Activated CD4-positive, alpha-beta T cell treated with anti-CD3 and anti-CD28 coated beads, Interleukin-2, amount 50 U/mL, for 16 hours (primary cell): ENCODE measurements at places on chromosomes 2 and 18.

- DNase-seq = no peak
These were observed 11.7 kb downstream of the GEMIN6 start for GRCh38 chr2:38789691-38790090.

DNA sequence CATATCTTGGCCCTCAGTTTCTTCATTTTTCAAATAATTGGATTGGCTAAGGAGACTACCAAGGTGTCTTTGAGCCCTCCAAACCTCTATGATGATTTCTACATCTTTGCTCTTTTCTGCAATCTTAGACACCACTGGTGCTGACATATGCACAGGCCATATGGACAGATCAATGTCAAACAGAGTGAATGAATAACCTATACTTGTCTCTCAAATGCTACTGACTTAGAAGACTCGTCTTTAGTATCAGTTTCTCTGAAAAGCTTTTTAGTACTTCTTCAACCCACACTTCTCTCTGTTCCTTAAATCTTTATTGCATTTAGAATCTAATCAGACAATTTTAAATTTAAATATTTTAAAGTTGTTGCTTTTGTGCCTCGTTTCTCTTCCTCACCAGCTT, 258.2 kb downstream of the LTBP1 start:
- no peak for DNase-seq

DNA sequence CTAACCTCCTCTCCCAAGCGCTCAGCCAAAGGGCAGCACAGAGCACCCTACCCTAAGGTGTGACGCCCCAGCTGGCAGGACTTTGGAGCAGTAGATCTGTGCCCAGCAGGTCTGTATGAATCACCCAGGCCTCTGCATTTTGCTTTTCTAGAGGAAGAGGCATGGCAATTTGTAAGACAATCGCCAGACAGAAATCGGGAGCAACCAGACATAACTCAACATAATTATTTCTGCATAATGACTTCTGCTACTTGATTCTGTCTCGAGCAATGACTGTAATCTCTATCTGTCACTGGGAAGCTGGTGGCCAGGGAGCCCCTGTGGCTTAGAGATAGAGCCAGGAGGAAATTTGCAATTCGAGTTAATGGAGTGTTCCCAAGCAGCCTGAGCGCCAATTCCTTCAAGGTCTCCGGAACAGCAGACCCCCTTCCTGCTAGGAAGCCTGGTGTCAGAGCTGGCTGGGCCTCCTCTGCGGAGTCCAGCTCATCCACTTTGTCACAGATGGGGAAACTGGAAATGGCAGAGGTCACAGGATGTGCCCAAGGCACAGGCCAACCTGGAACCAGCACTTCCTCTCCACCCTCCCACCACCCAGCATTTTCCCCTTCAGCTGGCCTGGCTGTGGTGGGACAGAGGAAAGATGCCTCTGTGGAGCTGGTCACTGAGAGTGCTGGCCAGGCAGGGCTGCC, 55.0 kb downstream of the ODC1 start:
- DNase-seq = no peak

DNA sequence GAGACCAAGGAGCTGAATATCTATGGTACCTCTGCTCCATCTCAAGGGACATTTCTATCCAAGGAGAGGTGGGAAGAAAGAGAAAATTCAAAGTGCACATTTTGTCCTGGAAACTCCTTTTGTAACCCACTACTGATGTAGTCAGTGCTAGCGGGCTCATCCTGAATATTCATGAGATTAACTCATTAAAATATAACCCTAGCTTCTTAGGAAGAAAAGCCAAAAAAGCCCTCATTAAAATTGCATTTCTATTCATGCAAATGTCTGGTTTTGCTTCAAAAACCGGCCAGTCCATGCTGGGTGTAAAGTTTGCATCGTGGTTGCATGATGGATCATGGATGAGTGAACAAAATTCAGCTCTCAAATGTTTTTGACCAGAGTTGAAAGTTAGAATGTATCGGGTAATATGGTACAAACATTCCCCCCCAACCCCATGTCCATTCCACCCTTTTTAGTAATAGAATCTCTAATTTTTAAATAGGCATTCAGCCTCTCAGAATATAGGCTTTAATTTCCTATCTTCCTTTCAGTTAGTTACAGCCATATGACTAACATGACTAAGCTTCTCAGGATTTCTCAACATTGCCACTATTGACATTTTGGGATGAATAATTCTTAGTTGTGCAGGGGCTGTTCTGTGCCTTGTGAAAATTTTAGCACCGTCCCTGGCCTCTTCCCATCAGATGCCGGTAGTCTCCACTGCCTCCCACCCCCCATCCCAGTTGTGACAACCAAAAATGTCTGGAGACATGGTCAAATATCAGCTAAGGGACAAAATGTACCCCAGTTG, 104.2 kb upstream of the RND3 start:
- DNase-seq = no peak

DNA sequence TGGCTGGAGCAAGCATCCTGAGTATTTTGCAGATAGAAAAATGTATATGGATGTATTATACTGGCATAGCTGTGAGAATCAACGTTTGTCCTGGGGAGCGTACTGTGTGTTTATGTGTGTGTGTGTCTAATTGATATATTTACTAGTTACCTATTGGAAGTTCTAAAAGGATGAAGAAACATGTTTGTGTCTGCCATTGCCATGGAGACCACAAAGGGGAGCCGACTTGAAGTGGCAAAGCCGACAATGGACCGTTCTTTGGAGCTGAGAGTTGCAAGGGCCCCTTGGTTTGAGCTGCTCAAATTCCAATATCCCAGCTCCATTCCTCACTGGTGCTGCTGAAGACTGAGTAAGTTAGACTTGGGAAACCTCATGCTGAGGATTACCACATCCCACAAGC, 14.3 kb upstream of the SLC25A52 start:
- no peak for DNase-seq

DNA sequence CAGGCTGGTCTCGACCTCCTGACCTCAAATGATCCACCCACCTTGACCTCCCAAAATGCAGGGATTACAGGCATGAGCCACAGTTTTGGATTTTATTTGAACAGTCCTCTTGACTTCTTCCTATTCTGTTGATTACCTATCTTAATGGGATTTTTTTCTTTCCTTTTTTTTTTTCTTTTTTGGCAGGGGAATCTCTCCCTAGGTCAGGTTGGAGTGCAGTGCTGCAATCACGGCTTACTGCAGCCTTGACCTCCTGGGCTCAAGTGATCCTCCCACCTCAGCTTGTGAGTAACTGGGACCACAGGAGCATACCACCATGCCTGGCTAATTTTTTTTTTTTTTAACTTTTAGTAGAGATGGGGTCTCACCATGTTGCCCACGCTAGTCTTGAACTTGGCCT, 2.8 kb downstream of the MTHFD2 start:
- no peak for DNase-seq

DNA sequence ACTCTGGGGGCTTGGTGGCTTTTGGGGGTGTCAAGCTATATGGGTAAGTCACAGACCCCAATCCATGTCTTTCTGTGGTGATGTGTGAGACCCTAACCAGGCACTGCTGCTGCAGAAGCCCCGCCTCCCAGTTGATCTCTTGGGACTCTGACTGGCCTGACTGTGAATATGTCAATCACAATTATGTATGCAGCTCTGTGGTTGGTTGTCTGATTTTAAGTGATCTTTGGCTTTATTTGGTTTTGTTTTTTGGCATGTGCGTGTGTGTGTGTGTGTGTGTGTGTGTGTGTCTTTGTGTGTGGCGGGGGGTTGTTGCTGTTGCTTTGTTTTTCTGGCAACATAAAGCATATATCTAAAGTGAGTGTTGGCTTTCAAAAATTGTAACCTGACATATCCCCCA, 78.5 kb upstream of the GLS start:
- DNase-seq = no peak

GRCh38 chr2:118242216-118242615, 153.9 kb downstream of the INSIG2 start:
- DNase-seq = no peak

DNA sequence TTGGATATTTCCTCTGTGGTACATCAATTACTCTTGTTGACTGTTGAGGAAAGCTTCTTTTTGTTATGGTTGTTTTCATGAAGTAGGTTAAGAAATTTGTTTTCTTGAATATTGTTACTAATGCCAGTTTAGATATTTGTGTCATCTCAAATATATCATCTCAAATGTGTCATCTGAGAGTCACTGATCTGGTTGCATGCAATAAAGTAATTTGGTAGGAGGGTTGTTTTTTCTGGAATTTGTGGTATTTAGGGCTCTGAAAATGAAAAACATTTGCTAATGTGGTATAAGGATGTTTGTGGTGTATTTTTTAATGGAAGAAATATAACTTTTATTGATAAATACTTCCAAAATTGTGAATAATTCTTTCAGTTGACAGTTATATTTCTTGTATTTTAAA, 117.7 kb downstream of the GREB1L start:
- DNase-seq = no peak

GRCh38 chr2:241636182-241637017, 558 bp downstream of the THAP4 start:
- peak; percentile 39 for DNase-seq

- no peak for DNase-seq
These were observed 39.5 kb upstream of the NRP2 start for GRCh38 chr2:205642599-205643356.

- no peak for DNase-seq
These were observed 118.8 kb upstream of the PPP1CB start for GRCh38 chr2:28632791-28633190.

DNA sequence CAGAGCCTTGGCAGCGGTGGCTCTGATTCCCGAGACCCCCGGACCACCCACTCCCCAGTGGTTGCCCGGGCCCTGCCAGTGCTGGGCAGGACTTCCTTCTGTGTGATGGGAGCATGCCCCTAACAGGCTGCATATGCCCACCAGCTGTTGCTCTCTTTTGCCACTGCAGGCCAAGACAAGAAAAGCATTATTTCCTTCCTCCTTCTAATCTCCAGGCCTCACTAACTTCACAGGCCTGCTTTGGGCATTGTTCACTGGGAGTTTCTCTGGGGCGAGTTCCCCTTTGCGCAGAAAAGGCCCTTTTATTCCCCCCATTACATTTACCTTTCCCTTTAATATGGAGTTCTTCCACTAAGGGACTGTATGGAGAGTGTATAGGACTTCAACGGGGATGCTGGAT, 249.1 kb upstream of the SIX2 start:
- no peak for DNase-seq

- peak; percentile 82 for DNase-seq
These were observed 1.9 kb downstream of the CLK1 start for GRCh38 chr2:200862532-200863000.

DNA sequence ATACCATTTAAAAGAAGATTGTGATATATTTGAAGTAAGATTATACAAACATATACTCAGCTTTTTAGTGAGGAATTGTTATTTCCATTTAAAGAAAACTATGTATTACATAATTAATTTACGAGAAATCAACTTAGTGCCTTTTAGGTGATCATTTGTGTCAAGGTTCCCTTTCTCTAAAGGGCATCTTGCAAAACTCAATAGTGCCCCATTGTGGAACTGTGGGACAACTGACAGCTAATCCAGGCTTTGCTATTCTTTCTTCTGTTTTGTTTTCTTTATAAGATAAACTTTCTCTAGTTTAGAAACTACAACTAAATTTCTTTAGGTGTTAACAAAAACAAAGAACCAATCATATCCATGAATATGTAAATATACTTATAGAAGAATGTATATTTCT, 24.3 kb upstream of the VIT start:
- DNase-seq = no peak

DNA sequence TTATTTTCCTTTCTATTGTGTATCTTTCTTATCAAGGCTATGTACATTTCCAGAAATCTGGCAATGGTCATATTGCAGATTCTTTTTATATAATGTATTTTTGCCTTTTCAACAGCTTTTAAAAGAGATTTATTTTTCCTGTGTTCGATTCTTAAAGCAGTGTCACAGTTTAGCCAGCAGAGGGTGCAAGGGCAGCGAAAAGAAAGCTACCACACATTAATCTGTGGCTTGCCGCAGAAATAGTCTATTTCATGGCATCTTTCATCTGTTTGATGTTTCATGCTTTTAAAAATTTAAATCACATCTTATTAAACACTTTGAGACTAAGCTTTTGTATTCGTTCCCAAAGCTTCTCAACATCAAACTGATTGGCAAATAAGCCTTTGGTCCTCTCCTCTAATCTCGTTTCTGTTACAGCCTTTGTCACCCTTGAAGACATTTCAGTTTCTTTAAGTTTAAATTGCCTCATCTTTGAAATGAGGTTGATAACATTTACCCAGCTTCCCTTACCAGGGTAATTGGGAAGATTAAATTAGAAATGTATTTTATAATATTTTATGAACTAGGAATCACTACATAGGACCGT, 73.3 kb downstream of the PIK3C3 start:
- peak; percentile 45 for DNase-seq

DNA sequence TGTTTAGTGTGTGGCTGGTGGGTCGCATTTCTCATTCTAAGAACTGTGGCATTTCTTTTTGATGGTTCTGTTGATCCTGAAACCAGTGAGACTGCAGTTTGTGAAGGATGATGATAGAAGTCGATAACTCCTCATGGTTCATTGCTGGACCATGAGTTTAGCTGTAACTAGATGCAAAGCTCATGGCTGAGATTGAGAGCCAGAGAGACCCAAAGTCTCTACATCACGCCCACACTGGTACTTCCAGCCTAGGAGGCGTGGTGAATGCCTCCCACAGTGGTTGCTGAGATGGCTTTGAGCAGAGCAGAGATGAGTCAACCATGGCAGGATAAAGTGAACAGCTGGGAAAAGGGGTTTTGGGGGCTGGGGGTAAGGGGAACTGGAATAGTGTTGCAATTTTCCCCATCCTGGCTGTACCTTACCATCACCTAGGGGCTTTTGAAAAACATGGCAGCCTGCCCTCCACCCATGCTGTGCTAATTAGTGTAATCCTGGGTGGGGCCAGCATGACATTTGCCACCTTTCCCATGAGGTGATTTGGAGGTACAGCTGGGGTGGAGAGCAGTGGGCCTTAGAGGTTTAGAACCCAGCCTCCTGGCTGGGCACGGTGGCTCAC, 24.1 kb downstream of the INPP4A start:
- DNase-seq = peak; percentile 90

DNA sequence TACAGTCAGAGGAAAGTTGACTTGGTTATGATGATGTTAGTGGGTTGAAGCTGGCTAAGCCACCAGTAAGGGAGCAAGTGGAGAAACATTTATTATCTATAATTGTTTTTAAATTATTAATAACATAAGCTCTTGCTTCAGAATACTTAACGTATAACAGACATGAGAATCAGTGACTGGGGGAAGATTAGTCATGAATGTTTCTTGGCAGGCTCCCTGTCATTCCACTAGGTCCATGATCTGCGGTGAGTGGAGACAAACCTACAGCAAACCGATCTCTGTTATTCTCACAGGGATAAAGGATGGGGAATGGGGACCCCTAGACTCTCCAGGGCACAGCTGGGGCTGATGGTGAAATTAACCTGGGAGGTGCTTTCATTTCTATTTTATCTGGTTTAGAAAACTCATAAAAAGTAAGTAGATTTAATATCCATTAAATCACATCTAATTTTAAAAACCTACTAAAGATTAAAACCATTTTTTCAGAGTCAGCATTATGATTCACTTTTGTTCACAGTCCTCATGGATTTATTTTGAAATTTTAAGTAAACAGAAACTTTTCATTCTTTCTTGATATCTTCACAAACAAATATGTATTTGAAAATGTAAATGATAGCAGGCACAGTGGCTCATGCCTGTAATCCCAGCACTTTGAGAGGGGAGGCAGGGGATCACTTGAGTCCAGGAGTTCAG, 420.3 kb downstream of the PTPRM start:
- no peak for DNase-seq

GRCh38 chr2:120984046-120984445, 248.4 kb downstream of the GLI2 start:
- DNase-seq = no peak

- DNase-seq = no peak
These were observed 35.6 kb upstream of the APCDD1 start for GRCh38 chr18:10418836-10419235.

- DNase-seq = no peak
These were observed 70.7 kb downstream of the LIPG start for GRCh38 chr18:49632588-49632987.

GRCh38 chr18:79393635-79394533, 1.8 kb upstream of the NFATC1 start:
- no peak for DNase-seq
